ENCODE measurements at places on chromosomes 16 and 17.

DNA sequence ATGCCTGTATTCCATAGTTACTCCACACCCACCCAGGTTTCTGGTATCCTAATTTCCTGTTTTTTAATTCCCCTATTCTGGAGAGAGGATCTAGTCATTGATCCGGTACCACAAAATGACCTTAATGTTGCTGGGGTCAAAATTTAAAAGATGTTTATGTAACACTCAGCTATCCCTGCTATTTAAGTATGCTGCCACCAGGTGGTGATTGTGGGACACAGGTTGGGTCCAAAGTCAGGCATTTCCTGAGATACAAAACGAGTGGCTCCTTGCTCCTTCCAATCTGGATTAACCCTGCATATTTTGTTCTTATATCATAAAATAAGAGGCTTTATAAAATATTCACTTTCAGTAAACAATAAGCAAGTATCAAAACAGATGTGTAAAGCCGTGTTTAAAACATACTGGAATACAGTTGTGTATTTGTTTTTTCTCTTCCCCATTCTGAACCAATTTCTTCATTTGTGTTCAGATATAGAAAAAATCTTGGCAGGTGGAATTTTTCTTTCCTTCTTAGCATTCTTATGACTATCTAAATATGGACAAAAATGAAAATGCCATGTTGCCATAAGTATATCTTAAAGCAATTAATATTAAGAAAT, 16.3 kb downstream of the HS3ST4 start:
- no peak for DNase-seq

DNA sequence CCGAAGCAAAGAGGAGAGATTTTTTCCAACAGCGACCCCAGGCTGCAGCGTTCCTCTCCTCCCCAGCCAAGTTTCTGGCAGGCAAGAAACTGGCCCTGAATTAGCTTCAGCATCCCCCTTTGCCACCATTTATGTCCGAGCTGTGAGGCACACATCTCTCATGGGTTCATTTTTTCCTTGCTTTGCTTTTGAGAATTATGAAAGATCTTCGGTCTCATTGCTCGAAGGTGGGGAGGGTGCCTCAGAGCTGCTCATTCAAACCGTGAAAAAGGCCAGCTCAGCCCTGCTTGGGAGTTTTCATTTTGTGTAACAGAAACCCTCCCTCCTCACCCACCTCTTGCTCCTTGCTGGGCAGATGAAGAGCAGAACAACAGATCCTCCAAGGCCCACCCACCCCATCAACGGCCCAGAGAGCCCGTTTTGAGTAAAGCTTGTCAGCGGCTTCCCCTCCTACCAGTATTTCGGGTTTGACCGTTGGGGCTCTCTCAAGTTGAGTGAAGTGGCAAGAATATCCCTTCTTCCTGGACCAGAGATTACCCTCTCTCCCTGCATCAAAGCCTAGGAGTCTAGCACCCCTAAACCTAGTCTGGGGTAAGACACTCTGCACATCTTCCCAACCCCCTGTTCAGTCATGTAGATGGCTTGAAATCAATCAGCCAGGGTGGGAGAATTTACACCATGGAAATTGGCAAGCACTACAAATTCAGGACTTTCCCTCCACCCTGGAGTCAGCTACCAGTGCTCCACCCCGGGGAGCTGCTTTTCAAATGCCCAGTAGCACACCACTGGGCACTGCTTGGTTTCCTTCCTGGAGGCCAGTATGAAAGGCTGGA, 1.8 kb downstream of the CCR7 start:
- DNase-seq: no peak

DNA sequence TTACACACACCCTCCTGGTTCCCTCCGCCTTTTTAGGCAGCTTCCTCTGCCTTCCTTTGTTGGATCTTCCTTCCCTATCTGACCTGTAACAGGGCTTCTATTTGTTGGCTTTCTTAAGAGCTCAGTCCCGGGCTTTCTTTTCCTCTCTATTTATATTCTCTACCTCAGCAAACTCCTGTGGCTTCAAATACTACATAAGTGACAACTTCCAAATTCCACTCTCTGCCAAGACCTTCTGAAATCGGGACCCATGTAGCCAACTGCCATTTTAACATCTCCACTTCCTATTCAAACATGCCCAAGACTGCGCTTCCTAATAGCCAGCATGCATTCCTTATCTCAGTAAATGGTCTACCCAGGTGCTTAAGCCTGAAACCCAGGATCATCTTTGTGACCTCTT, 128.1 kb downstream of the MRTFB start:
- DNase-seq: no peak

DNA sequence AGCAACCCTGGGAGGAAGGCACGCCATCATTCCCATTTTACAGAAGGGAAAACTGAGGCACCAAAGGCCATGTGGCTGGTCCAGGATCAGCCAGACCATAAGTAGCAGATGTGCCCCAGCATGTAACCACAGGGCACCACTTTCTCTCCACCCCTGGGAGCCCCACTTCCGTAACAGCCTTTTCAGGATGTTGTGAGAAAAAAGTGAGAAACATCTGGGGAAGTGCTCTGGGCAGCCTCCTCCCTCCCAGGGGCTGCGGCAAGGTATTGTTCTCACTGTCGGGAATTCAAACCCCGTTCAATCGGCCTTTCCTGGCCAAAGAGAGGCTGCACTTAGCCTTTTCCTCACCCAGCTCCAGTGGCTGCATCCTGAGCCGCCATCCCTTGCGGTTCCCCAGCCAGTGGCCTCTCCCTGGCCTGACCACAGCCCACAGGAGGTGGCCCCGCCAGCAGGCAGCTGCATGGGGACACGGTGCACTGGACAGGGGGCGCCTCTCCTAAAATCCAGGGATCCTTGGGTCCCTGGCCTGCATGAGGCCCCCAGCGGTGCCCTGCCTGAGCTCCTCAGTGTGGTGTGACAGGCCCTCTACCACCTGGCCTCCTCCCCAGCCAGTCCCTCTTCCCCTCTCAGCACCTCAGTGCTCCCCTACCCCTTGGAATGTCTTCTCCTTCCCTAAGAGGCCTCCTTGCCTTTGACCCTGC, 5.7 kb upstream of the CDH5 start:
- DNase-seq: no peak

GRCh38 chr17:80845069-80845862, 146.4 kb upstream of the CHMP6 start:
- no peak for DNase-seq

GRCh38 chr16:65062736-65063583, 58.9 kb downstream of the CDH11 start:
- DNase-seq: no peak

DNA sequence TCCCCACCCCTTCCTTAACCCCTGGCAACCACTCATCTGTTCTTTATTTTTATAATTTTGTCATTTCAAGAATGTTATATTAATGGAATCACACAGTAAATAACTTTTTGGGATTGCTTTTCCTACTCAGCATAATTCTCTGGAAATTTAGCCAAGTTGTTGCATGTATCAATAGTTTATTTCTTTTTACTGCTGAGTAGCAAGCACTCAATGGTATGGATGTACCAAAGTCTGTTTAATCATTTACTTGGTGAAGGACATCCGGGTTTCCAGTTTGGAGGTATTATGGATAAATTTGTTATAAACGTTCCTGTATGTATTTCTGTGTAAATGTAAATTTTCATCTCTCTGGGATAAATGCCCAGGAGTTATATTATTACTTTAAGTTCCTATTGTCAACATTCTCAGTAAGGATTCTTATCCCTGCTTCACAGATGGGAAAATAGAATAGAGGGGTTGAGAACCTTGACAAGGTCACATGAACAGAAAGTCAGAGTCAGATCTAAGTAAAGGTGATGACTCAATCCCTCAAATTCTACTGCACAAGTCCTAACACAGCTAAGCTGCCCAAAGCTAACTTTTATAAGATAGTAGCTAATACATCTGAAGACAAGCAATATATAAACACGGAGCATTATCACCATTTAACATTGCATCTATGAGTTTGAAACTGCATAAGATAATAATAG, 62.4 kb upstream of the MTMR4 start:
- DNase-seq: no peak

GRCh38 chr16:19338335-19338734, 52.8 kb downstream of the CLEC19A start:
- no peak for DNase-seq

DNA sequence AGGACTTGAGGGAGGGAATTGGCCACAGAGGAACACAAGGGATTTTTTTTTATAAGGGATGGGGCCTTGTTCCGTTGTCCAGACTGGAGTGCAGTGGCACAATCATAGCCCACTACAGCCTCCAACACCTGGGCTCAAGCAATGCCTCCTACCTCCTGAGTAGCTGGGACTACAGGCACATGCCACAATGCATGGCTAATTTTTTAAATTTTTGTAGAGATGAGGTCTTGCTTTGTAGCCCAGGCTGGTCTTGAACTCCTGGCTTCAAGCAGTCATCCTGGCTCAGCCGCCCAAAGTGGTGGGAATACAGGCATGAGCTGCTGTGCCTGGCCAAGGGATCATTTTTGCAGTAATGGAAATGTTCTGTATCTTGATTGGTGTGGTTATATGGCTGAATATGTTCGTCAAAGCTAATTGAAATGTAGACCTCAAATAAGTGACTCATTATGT, 56.9 kb downstream of the VMP1 start:
- no peak for DNase-seq

GRCh38 chr17:238964-239259, 57.5 kb upstream of the DOC2B start:
- DNase-seq: no peak
